ENCODE measurements at places on chromosomes 13 and 19.

GRCh38 chr13:49060678-49061387, 85.1 kb downstream of the FNDC3A start:
- no peak for DNase-seq

GRCh38 chr19:36916991-36917390, 859 bp downstream of the ZNF568 start:
- no peak for DNase-seq

- DNase-seq = no peak
Measured at GRCh38 chr13:50152224-50152623, 137.0 kb downstream of the KCNRG start.

DNA sequence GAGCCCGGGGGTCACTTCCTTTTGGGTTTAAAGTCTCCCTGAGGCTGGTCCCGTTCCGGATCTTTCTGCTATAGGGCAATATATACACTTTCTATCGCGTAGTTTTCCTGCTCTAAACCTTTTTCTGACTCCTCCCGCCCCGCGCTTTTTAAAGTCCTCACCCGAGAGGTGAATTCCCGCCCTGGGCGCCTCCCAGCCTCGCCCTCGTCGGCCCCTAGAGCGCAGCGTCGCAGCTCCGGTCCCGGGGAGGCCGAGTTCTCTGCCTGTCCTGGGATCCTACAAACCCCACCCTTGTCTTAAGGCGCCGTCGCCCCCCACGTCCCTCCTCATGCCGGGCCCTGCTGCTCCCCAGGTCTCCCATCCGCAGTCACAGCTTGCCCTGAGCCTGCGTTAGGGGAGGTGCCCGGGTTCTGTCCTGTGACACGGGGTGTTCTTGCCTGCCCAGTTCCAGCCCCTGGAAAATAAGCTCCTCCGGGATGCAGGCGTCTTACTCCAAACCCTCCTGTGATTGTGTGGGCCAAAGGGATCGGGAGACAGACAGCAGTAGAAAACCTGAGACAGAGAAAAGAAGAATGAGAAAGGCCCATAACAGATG, 491 bp downstream of the ZNF525 start:
- DNase-seq = no peak

DNA sequence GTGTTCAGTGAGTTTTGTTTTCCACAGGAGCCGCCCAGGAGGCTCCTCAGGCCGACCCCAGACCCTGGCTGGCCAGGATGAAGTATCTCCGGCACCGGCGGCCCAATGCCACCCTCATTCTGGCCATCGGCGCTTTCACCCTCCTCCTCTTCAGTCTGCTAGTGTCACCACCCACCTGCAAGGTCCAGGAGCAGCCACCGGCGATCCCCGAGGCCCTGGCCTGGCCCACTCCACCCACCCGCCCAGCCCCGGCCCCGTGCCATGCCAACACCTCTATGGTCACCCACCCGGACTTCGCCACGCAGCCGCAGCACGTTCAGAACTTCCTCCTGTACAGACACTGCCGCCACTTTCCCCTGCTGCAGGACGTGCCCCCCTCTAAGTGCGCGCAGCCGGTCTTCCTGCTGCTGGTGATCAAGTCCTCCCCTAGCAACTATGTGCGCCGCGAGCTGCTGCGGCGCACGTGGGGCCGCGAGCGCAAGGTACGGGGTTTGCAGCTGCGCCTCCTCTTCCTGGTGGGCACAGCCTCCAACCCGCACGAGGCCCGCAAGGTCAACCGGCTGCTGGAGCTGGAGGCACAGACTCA, 12.9 kb downstream of the B3GNT3 start:
- DNase-seq = no peak

GRCh38 chr13:110593430-110594130, 21.8 kb upstream of the NAXD start:
- DNase-seq = peak; percentile 13

GRCh38 chr19:1239796-1240737, 1.5 kb upstream of the ATP5F1D start:
- DNase-seq = peak; percentile 95

DNA sequence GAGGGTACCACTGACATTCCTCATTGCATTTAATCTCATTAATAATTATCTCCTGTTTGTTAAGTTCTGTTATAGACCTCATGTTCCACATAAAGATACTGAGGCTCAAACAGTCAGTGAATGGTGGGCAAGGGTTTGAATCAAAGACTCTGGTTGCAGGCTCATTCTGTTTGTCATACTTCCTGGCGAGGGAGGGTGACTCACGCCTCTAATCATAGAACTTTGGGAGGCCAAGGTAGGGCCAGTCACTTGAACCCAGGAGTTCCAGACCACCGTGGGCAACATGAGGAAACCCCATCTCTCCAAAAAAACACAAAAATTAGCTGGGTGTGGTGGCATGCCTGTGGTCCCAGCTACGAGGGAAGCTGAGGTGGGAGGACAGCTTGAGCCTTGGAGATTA, 220.7 kb upstream of the MIR17HG start:
- DNase-seq = no peak

DNA sequence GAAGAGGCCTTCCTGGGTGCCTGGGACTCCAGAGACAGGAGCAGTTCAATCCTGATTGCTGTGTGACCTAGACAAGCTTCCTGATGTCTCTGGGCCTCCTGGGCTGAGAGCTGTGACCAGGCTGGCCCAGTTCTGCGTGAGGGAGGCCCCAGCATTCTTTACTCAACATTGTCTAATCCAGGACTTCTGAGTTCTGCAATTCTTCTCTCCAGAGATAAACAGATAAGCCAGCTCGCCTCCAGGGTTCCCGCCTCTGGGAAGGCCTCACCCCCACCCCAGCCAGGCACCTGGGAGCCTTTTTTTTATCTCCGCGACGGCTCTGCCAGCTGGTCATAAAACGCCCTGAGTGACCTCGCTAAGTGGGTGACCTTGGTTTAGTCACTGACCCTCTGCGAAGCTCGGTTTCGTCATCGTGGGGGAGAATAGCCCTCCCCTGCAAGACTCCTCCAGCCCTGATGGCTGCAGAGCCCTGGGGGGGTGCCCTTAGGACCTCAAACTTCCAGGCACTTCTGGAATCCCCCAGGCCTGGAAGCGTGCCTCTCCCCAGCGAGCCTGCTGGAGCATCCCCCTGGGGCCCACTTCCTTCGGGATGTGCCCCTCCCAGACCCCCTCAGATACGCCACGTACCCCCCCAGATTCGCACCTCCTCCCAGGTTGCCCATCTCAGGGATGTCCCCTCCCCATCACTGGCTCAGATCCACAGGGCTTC, 1.9 kb downstream of the SULT2B1 start:
- DNase-seq = no peak

GRCh38 chr19:50333235-50333736, 4.1 kb upstream of the KCNC3 start:
- DNase-seq = peak; percentile 89

DNA sequence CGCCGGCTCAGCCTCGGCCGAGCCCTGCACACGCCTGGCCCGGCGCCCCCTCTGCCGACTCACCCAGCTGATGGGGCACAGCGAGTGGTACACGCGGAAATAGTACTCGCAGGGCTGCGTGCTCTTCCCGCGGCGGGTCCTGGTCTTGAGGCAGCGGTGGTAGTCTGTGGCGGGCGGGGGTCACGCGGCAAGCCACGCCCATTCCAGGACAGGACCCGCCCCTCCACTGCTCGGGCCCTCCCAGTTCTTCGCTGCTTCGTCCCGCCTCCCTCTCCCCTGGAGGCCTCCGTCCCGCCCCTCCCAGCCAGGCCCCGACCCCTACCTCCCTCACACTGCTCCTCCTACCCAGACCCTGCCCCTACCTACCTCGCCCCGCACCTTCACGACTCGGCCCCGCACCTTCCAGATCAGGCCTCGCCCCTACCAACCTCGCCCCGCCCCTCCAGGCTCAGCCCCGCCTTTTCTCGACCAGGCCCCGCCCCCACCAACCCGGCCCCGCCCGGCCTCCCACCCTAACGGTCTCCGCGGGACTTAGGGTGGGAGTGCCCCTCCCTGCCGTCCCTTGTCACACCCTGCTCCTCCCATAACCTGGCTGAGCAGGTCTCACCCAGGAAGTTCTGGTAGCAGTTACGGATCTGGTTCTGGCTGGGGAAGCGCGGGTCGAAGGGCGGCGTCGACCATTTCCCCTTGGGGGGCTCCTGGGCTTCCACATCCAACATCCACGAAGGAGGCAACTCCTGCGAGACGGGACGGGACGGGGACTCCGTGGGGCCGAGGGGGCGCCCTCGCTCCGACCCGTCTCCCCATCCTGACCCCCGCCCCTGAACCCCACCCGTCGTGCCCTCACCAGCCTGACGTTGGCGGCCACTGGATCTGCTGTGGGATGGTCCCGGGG, 469 bp downstream of the COX6B2 start:
- peak; percentile 36 for DNase-seq

GRCh38 chr19:35429698-35430408, 18.2 kb upstream of the FFAR2 start:
- no peak for DNase-seq

DNA sequence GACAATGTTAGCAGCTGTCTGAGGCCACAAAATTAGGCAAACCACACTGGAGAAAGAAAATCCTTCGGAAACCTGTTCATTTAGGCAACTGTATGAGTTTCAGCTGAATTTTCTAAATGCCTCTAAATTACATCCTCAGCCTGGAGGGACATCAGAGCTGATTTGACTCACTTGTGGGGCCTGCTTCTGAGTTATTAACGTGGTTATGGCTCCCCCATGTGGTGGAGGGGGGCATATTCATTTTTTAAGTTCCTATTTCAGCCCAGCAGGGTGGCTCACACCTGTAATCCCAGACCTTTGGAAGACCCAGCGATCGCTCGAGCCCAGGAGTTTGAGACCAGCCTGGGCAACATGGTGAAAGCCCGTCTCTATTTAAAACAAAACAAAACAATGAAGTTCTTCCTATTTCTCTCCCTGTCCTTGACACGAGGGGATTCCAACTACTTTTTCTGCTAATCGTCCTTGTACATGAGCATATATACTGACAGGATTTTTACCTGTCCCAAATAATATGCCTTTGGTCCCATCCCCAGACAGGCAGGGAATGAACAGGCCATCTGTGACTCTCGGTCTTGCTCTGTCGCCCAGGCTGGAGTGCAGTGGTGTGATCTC, 31.5 kb upstream of the HIF3A start:
- DNase-seq = peak; percentile 65

DNA sequence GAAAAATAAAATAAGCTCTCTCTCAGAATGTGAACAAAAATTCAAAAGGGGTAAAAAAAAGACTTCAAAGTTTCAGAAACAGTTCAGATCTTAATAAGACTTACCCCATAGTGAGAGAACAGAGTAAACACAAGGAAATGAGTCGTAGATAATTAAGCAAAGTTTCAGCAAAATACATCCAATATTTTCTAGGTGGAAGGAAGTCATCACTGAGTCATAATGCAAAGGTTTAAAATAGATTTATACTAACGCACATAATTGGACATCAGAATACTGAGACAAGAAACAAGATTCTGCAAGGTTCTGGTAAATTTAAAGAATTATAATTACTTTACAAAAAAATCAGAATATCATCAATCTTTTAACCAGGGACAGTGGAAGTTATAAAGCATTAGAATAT, 1370.7 kb upstream of the ATXN8OS start:
- DNase-seq = no peak

- DNase-seq = no peak
Measured at GRCh38 chr13:43307921-43308433, 284.6 kb downstream of the DNAJC15 start.

DNA sequence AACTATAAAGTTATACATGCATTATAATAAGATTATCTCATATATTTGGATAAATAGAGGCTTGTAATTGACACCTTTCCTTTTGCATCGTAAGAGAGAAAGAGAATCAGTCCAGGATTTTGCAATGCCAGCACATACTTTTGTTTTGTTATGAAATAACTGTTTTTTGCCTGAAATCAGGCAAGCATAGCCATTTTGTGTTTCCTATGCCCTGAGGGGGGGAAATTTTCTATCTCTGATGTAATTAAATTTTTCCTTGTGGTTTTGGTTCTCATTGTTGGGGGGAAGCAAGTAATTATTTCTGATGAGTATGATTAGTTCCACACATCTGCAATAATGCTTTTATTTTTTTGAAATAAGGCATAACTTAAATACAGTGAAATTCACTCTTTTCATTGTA, 229.4 kb downstream of the NDFIP2 start:
- DNase-seq = no peak

- DNase-seq = peak; percentile 56
Measured at GRCh38 chr19:46678110-46678732, 17.2 kb upstream of the DACT3 start.

DNA sequence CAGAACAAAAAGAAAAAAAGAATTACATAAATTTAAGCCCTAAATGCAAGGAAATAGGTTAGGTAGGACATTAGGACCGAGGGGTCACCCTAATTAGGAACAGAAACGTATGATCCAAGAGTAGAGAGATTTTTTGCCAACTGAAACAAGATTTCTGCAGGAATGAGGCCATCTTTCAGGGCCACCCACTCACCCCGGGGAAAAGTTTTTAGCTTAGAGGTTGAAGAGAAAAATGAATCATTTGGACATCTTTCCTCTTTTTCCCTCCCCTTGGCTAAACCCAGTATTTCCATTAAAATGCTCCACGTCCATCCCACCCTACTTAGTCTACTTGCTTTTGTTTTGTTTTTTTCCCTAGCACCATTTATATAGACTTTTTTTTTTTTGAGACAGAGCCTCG, 10.6 kb upstream of the PNMA8A start:
- DNase-seq = no peak

DNA sequence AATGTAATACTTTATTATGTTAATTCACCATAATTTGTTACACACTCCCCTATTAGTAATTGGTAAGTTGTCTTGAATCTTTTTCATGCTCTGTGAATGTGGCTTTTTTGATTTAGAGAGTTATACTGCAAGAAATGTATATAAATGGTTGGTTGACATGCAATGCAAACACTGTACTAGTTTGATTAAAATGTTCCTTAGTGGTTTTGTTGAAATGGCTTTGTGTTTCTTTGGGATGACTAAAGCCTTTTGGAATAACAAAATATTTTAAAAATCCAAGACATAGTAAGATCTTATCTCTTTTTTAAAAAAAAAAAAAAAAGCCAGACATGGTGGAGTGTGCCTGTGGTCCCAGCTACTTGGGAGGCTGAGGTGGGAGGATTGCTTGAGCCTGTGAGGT, 10.5 kb downstream of the LAMP1 start:
- DNase-seq = no peak

- no peak for DNase-seq
Measured at GRCh38 chr19:47028195-47028601, 8.6 kb downstream of the NPAS1 start.

DNA sequence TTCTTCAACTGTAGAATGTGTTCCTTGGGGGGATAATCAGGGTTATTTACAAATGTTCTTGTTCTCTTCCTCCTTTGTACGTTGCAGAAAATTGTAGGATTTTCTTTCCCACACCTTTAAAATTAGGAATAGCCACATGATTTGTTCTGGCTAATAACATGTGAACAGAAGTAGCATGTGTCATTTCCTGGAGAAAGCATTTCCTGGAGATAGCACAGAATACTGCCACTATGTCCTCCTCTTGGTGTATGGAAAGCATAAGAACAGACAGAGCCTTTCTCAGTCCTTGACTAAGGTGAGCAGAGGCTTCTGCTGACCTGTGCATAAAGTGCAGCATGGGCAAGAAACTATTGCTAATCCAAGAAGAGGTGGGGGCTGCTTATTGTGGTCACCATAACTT, 101.8 kb downstream of the FAM216B start:
- DNase-seq = no peak

GRCh38 chr19:18771328-18772242, 19.5 kb downstream of the COMP start:
- no peak for DNase-seq

Data from central memory CD4-positive, alpha-beta T cell (primary cell).